ENCODE measurements at places on chromosomes 16 and 17.

GRCh38 chr16:56424791-56425438, 430 bp downstream of the AMFR start:
- peak; percentile 26 for DNase-seq

DNA sequence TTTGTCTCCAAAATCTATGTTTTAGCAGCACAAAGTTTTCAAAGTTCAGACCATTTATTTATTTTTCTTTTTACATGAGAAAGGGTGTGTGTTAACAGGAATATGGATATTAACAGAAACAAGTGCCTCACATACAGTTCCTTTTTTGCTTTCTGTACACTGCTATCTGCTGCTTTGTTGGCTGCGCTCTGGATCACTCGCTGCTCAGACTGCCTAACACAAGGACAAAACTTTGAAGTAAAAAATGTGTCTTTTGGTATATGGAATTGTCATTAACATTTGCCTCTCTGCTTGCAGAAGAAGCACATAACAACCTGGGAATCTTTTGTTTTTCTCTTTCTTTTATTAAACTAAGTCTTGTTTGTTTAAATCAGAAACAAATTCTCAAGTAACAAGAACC, 262.8 kb downstream of the ZFHX3 start:
- DNase-seq = no peak

GRCh38 chr16:26169473-26169872, 477.7 kb downstream of the HS3ST4 start:
- no peak for DNase-seq

DNA sequence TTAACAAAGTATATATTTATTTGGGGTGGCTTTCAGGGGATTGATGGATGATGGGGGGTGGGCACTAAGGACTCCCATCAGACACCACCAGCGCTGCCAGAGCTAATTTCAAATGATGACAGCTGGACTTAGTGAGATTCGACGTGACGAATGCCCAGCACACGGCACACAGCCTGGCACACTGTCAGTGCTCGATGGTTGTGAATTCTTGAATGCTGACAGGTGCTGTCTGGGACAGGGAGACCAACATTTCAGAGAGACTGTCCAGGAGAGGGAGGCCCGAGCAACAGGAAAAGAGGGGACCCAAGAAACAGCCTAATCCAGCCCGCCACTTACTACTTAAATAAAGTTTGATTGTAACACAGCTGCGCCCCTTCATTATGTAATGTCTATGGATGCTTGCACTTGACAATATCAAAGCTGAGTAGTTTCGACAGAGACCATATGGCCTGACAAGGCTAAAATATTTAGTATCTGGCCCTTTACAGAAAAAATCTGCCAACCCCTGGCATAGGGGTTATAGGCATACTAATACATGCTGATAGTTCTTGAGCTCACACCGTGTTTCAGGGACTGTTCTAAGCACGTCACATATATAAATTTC, 6.2 kb upstream of the MPRIP start:
- no peak for DNase-seq

GRCh38 chr17:46742565-46743270, 75.8 kb downstream of the WNT3 start:
- no peak for DNase-seq

DNA sequence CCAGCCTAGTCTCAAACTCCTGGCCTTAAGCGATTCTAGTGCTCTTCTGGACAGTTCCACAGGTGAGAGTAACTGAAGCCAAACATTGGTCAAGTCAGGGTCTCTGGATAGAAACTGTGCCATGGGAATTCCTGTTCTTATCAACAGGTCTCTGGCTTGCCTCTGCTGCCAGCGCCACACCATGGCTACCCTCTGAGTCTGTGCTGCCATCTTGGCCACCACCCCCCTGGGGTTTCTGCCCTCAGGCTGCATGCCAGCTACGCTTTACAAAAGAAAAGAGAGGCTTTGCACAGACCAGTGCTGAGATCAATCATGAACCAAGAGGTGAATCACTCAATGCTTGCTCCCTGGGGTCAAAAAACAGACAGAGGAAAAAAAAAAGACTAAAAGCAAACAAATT, 24.4 kb upstream of the CREBBP start:
- no peak for DNase-seq

GRCh38 chr17:36008998-36009665, 7.8 kb upstream of the CCL15 start:
- no peak for DNase-seq

DNA sequence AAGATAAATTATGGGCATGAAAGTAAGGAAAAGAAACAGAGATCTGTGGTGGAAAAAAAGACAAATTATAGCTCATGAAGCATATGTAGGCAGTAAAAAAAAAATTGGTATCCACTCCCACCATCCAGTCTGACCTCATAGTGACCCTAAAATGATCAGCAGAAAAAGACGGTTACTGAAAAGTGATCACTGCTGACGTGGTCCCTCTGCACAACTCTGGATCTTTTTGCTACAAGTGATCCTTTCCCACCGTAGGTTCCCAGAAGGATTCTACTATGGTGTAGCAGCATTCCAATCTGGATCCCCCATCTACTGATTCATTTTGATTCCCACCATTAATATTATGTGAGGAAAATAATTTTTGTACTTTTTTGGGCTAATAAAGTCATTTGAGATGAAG, 10.9 kb upstream of the CHST6 start:
- no peak for DNase-seq

GRCh38 chr16:66295761-66296546, 70.5 kb upstream of the CDH5 start:
- no peak for DNase-seq

GRCh38 chr16:71952825-71953224, 47.4 kb downstream of the PKD1L3 start:
- DNase-seq = no peak

DNA sequence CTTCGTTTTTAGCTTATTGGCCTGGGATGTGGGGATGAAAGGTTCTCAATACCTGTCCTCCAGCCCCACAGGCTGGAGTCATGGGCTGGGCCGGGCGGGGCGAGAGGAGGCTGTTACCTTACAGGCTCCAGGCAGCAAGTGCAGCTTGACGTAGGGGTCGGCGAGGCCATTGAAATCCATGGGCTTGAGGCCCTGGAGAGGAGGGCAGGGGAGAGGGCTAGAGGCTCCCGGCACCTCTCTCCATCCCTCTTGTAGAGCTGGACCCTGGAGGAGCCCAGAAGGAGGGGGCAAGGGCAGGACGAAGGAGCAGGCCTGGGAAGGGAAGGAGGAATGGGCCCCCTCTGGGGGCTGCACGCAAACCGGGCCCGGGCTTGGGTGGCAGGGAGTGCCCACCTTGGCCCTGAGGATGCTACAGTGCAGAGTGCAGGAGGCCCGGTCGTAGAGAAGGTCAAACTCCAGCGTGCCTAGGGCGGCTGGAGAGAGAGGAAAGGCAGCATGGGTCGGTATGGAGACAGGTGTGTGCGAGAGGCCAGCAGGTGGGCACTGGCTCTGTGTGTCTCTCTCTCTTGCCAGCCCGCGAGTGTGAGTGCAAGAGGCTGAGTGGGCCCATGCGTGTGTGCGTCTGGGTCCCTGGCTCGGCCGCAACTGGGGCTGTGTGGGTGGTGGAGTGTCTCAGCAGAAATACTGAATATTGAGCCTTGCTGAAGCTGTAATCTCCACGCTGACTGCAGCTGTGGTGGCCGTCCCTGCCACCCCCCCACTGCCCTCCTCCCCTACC, 1.6 kb downstream of the DOC2A start:
- no peak for DNase-seq

DNA sequence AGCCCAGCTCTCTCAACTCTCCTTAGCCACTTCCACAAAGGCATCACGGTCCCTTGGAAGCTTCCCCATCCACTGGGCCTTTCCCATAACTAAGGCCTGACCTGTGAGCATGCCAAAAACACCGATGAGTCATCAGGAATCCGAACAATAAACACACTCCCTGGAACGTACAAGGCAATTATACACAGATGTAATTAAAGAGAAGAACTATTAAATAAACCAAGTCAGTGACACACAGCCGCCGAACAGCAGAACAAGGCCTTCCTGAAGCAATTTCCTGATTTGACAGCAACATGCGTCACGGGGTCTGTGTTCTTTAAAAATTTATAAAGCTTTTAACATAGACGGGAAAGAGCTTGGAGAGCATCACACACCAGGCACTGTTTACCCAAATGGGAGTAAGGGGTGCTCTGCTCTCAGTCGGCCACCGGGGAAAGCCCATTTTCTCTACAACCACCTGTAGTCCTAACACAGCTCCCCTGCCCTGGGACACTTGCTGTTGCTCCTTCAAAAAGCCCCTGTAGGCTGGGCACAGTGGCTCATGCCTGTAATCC, 29.4 kb downstream of the COG7 start:
- no peak for DNase-seq

DNA sequence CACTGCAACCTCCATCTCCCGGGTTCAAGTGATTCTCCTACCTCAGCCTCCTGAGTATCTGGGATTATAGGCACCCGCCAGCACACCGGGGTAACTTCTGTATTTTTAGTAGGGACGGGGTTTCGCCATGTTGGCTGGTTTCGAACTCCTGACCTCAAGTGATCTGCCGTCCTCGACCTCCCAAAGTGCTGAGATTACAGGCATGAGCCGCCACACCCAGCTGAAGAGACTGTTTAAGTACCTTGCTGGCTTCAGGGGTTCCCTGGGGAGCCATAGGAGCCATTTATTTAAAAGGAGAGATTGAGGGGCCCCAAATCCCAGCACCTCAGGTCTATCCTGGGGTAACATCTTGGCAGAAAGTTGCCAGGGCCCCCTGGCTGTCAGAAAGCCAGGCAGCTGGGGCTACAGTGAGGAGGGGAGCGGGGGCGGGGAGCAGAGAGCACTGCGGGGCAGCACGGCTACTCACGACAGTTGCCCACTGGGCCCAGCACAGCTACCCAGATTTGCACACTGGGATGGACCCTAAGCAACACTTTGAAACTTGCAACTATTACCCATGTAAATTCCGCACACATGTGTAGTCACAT, 1.6 kb downstream of the SNAI3 start:
- DNase-seq = no peak

DNA sequence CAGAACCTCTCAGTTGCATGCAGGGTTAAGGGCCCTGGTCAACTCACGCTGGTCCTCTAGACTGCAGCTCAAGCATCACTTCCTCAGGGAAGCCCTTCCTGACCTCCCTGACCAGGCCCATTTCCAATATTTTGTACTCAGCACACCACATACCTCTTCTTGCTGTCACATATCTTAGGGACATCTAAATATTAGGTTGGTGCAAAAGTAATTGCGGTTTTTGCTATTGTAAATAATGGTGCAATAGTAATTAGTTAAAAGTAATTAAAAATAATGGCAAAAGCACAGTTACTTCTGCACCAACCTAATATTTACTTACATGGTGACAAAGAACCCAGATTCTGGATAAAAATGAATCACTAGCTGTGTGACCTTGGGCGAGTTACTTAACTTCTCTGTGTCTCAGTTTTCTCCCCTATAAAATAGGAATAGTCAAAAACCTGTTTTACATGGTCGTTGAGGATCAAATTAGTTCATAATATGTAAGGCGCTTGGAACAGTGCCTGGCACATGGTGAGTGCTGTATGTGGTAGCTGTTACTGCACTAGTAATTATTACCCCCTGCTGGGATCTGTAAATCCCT, 177.4 kb downstream of the PRKCB start:
- DNase-seq = no peak

DNA sequence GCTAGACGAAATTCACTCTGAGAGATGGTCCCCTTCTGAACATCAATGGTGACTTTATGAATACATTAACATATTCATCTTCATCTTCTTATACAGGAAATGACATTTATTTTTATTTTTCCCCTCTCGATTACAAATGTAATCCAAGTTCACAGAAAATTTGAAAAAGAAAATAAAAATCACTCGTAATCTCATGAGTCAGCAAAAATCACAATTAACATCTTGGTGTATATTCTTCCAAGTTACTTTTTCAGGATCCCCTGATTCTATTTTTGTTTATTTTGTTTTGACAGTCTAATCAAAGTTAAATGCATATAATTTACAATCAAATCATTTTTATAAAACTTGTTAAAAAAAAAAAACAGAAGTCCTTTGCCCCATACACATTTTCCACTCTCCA, 27.6 kb downstream of the C16orf87 start:
- DNase-seq = no peak

DNA sequence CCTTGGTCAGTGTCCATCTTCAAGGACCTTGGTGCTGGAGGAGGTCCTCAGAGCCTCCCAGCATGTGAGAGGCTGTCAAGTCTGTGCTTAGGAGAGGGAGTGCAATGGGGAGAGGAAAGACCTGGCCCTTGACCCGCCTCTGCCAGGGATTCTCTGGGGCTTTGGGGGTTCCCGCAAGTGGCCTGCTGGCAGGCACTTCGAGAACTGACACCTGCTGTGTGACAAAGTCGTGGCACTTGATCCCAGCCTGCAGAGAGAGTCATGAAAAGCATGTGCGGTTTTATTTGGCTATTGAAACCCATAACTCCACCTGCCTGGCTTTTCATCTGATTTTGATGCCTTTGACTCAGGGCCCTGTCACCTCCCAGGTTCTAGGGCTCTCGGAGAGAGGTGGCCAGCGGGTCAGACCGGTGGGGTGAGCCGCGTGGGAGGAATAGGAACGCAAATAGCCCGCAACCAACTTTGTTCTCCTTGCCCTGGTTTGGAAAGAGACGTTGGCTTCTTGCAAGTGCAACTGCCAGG, 42.8 kb upstream of the GSE1 start:
- peak; percentile 26 for DNase-seq

GRCh38 chr16:82753821-82754220, 127.1 kb downstream of the CDH13 start:
- DNase-seq = no peak

GRCh38 chr16:14013145-14013570, 58.0 kb upstream of the MRTFB start:
- DNase-seq = no peak

DNA sequence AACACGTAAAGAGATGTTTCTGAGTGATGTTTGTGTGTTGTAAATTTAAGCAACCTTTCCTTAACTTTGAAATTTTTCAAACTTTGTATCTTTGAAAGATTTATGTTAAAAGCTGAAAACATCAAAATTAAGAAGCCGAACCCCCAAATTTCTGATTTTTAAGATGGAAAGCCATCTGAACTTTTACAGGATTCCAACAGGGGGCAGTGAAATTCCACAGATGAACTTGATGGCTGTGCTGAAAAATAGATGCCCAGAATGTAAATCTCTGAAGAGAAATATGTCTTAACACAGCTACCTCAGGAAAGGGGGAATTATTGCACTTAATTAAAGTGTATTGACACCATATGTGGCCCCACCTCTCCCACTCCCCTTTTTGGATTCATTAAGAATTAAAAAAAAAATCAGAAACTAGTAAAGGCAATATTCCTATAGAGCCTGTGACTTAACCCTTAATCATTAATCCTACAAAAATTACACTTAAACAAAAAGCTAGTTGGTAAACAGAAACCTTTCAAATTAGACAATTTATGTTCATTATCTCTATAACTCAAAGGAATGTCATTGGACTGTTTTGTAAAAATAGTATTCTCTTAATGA, 597.9 kb downstream of the KCNJ2 start:
- DNase-seq = no peak

GRCh38 chr17:50508573-50509460, 578 bp downstream of the MYCBPAP start:
- DNase-seq = no peak

GRCh38 chr16:85234310-85235204, 122.3 kb upstream of the CIBAR2 start:
- no peak for DNase-seq

All from CD4-positive, alpha-beta T cell treated with Interleukin-2 at 100 ng/mL for 4 hours (primary cell).